ENCODE measurements at places on chromosomes 6 and 20.

GRCh38 chr20:48302149-48302548 is 516.9 kb upstream of the SULF2 start:
- DNase-seq: no peak

DNA sequence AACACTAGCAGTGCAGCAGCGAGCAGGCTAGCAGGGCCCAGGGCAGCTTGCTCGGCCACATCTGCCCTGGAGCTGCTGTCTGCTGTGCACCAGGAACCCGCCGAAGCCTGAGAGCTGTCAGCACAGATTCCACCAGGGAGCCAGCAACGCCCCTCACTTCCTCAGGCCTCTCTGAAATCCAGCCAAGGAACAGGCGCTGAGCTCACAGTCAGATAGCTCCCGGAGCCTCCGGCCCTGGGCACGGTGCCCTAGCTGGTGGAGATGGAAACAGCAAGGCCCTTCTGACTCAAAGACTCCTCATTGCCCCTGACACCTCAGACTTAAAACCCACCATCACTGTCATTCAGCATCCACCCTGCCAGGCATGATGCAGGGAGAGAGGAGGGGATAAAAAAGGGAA is 839.4 kb downstream of the MAFB start:
- DNase-seq: no peak

DNA sequence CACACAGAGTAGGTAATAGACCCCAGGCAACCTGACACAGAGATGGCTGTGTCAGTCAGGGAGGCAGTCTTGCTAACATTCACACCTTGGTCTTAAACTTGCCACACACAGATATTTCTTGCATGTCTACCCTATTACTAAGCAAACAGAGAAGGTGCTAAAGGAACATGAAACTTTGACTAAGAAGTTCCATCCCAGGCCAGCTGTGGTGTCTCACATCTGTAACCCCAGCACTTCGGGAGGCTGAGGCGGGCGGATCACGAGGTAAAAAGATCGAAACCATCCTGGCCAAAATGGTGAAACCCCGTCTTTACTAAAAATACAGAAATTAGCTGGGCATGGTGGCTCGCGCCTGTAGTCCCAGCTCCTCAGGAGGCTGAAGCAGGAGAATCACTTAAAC is 222.4 kb upstream of the JARID2 start:
- peak; percentile 55 for DNase-seq

GRCh38 chr20:53296451-53297153 is 297.0 kb downstream of the ZNF217 start:
- DNase-seq: no peak

GRCh38 chr6:87806099-87806498 is 104.1 kb upstream of the AKIRIN2 start:
- no peak for DNase-seq

- DNase-seq: peak; percentile 15
Observed at GRCh38 chr20:62832212-62832922, 15.5 kb downstream of the COL9A3 start.

DNA sequence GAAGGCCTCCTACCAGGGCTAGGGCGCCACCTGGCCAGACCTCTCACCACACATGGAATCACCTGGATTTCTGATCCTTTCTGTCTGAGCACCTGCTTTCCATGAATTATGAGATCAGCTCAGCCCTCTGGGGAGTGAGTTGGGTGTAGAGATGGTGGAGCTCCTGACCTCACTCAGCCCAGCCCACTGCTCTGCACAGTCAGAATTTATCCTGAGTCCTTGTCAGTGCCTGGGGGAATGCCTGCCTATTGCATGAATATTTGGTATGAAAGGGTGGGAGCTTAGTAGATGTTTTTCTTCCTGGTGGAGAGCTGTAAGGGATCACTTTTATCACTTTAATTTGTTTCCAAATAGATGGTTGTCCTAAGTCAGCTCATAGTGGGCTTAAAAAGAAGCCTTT is 47.5 kb downstream of the DTD1 start:
- no peak for DNase-seq

- DNase-seq: peak; percentile 37
Observed at GRCh38 chr20:63955281-63955826, 862 bp downstream of the UCKL1 start.

DNA sequence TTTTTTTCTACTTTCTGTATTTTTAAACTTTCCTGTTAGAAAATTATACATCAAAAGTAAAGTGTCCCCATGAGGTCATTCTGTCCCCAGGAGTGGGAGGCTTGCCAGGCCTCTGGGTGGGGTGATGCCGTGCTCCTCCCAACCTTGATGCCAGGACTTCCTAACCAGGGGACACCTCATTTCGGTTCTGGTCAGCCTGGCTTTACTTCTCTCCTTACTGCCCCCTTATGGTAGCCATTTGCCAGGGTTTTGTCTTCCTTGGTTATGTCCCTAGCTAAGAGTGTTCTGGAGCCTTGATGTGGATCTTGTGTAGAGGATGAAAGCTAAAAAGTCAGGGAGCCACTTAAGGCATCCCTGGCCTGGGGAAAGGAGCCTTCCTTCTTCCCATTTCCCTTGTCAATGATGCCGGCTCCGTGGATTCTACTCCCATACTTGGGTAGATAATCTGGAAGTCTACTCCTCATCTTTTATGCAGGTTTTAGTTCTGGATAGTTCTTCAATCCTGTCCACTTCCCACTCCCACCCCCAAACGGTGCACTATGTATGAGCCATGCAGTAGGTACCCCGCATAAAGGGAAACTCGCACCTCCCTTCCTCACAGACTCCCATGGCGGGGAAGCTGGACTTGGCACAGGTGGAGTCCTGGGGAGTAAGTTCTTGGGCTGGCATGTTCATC is 164.1 kb upstream of the SALL4 start:
- peak; percentile 8 for DNase-seq

- no peak for DNase-seq
Observed at GRCh38 chr20:47583551-47583950, 81.9 kb downstream of the NCOA3 start.

GRCh38 chr20:4708856-4709255 is 12.9 kb upstream of the PRND start:
- no peak for DNase-seq

DNA sequence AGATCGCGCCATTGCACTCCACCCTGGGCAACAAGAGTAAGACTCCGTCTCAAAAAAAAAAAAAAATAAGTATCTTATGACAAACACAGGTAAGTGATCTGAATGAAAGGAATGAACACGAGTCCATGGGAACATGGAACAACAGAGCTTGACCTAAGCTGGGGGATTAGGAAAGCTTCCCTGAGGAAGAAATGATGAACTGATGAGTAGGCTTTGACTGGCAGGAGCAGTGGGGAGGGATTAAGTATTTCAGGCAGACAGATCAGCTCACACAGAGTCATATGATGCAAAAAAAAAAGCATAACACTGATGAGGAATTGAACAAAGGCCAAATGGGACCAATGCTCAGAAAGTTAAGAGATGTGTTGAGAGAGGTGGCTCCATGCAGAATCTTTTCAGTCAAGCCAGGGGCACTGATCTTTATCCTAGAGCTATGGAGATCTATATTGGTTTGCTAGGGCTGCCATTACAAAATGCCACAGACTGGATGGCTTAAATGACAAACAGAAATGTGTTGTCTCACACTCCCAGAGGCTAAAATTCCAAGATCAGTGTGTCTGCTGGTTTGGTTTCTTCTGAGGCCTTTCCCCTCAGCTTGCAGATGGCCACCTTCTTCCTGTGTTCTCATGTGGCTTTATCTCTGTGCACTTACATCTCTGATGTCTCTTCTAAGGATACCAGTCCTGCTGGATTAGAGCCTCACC is 85.6 kb downstream of the ANKRD6 start:
- no peak for DNase-seq

DNA sequence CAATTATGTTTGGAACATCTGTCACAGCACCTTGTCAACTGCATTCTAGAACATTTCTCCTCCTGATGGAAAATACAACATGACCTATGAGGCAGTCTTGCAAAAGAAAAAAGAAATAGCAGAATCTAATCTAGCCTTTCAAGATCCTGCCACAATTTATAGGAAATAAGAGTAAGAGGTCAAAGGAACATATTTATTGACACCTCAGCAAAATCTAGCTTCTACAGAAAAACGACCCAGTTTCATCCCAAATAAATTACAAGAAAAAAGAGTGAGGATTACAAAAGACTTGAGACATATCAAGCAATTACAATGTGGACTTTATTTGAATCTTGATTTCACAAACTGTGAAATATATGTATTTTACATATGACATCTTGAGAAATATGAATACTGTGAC is 4.2 kb downstream of the FBXO9 start:
- DNase-seq: no peak

DNA sequence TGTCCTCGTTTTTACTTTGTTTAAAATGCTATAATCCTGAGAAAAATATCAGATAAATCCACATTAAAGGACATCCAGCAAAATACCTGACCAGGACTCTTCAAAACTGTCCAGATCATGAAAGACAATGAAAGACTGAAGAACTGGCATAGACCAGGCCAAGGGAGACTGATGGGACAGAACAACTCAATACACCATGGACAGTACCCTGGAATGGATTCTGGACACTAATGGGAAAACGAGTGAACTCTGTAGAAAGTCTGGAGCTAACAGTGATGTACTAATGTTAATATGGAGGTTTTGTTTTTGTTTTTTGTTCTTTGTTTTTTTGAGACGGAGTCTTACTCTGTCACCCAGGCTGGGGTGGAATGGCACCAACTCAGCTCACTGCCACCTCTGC is 461.4 kb downstream of the CD83 start:
- no peak for DNase-seq

- DNase-seq: no peak
Observed at GRCh38 chr6:121886223-121886830, 450.9 kb downstream of the GJA1 start.

All from CD4-positive, alpha-beta T cell treated with Interleukin-4 for 4 hours (primary cell).